T-helper 22 cell (primary cell): ENCODE measurements at places on chromosomes 2 and 18.

GRCh38 chr2:47159627-47160026 is 4.5 kb upstream of the STPG4 start:
- DNase-seq, result no peak

GRCh38 chr18:54684784-54685183 is 93.7 kb downstream of the DYNAP start:
- DNase-seq, result no peak

- DNase-seq, result no peak
These were observed 290.7 kb upstream of the EPAS1 start for GRCh38 chr2:46006473-46007025.

GRCh38 chr18:8947566-8947965 is 154.9 kb upstream of the NDUFV2 start:
- no peak for DNase-seq

GRCh38 chr18:32469691-32470459 is 807 bp downstream of the GAREM1 start:
- DNase-seq, result no peak

DNA sequence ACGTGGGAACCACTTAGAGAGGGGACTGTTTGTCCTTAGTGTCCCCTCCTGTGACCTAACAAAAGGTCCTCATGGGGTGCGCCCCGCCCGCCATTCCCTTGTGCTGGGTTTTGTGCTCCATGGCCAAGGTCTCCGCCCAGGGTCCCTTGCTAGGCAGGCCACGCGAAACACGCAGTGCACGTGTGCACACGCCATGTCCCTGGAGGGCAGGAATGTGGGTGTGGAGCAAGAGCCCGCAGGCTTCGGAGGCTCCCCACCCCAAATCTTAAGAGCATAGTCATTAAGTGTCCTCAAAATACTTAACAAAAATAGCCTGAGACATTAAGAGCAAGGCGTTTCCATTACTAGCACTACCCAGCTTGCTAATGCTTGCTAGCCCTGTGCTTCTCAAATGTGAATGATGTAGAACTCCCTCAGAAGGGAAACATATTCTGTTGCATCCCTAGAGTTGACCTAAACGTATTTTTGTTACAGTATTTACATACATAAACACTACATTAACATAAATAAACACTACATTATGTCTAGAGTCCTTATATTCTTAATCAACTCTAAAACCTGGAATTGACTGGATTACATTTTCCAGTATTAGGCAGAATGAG is 117.6 kb upstream of the APCDD1 start:
- DNase-seq, result no peak

- no peak for DNase-seq
These were observed 6.1 kb downstream of the TGIF1 start for GRCh38 chr18:3455907-3456685.
